ENCODE measurements at places on chromosomes 11 and 22. TPM values are rescaled to one million over a fixed set of nuclear protein-coding genes. Genes with fewer than 3 reads are reported as not detected.

DNA sequence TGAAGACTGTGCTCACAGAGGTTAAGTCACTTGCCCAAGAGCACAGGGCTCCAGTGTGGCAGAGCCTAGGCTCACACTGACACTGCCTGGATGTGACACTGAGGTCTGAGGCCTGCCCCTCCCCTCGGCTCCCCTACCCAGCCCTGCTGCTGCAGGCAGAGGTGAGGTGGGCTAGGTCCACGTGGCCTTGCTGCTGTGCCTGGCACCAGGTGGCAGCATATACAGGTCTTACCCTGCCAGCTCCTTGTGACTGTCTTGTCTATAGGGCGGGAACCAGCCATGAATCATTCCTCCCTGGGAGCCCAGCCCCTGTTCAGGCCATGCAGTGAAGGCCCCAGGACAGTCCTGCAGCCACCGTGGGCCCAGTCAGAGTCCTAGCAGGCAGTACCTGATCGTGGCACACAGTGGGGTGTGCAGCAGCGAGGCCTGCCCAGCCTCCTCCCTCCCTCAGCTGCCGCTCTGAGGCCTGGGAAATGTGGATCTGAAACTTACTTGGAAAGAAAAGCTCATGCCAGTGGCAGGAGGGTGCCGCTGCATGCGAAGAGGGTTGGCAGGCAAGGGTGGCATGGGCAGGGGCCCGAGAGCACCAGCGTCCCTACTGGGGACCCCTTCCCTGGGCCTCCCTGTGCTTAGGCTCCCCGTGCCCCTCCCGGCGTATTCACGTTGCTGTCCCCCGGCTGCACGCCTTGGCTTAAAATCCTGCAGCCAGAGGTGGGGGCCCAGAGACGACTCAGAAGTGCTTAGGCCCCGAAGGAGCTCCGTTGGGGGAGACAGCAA, 1.2 kb upstream of the CERK start:
- peaks cover 24% of the 10 kb centered on the region for H3K4me1 ChIP-seq
- H3K4me3 ChIP-seq, result peak overlapping the region; percentile 71
- H3K27me3 ChIP-seq, result no peaks in the 10 kb centered on the region
- H3K36me3 ChIP-seq, result no peaks in the 10 kb centered on the region

ACR gene
- 0.62 TPM for total RNA-seq

DNA sequence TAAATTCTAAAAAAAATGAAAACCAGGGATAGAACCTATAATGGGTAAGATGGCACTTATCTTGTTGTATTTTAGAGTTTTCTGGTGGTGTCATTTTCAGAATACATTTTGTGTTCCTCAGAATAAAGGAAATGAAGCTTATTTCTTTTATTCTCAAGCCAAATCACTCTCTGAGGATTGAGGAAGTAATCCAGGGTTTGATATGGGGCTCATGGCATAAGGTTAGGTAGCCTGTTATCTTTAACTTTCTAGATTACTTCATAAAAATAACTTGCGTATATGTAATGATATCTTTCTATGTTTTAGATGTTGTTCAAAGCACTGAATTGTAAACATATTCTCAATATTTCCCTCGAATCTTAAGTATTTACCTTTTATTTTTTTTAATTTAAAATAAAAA, 33.5 kb downstream of the PDE3B start:
- peaks cover 3% of the 10 kb centered on the region for H3K4me1 ChIP-seq
- H3K27me3 ChIP-seq, result no peaks in the 10 kb centered on the region
- no peak overlapping the region for H3K27ac ChIP-seq
- H3K4me3 ChIP-seq, result no peak overlapping the region
- DNase-seq, result no peak

KDM4D gene
- total RNA-seq, result 1.2 TPM

C11orf87 gene
- 1.4 TPM for total RNA-seq

DNA sequence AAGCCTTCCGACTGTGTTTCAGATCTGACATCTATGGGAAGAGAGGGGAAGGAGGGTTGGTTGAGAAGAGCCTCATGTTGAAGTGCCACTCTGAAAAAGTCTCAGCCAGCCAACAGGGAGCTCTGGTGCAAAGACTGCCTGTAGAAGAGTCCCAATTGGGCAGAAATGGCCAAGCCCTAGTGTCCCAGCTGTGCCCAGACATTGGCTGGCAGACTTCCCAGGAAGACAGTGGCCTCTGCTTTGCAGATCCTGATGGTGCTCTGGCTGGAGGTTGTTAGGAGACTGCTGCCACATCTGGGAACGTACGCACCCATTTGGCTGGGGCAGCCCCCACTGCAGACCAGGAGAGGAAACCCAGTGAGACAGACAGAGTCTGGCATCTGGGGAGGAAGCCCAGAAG, 3.2 kb upstream of the PLA2G3 start:
- no peak overlapping the region for H3K4me3 ChIP-seq
- no peak for DNase-seq
- H3K27ac ChIP-seq, result no peak overlapping the region
- H3K4me1 ChIP-seq, result peaks cover 2% of the 10 kb centered on the region
- H3K27me3 ChIP-seq, result peaks cover 20% of the 10 kb centered on the region
